T-helper 2 cell treated with Interferon-gamma antibody and Interleukin-4, amounts not matched to agents 5 μg/mL and 100 μg/mL, for 36 hours (primary cell): ENCODE measurements at places on chromosomes 4 and X.

DNA sequence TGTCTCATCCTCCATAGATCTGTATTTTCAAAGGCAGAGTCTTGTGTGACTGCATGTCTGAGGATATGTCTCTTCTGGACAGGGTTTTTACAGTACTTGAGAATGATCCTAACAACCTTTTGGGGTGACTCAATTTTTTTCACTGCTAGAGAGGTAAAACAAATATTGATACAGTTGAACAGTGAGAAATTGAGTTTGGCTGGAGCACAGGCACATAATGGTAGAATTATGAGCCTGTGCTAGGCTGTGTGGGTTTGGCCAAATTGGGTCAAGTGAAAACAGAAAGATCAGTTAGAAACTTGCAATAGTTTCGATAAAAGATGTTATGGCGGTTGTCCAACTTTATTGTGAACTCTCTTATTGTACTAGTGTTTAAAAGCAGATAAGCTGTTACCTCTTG lies 23.3 kb upstream of the EOLA2 start:
- peaks cover 14% of the 10 kb centered on the region for H3K36me3 ChIP-seq
- H3K27me3 ChIP-seq: no peaks in the 10 kb centered on the region
- H3K4me3 ChIP-seq: no peak overlapping the region
- no peak for DNase-seq
- H3K27ac ChIP-seq: no peak overlapping the region
- no peaks in the 10 kb centered on the region for H3K4me1 ChIP-seq

DNA sequence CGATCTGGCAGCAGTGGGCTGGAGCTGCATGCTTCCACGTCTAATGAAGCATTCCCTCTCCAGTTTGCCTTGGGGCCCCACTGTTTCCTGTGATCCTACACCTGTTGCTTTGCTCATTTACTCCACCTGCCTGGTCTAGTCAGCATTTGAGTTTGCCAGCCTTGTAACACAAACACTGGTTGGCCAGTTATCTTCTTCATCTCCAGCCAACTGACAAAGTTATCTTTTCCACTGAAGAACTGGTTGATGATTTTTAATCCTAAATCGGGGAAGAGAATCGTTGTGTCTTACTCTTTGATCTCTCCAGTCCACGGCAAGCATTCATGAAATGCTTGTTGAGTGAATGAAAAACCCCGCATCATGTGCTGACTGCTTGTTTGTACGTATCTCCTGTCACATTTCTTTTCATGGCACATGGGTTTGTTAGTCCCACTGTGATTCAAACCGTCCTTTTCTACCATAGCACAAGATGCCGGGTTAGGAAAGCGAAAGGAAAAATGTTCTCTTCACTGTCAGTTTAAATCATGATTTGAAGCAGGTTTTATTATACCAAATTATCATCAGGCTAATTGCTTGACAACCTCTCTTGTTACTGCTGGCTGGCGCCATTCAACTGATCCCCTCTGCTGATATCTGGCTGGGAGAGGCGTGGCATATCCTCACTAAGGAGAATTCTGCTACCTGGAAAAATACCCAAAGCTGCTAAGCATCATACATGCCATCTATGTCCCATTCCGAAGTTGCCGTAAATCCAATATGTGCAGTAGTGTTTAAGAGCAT lies 144.8 kb downstream of the SHROOM3 start:
- no peak for DNase-seq
- no peak overlapping the region for H3K4me3 ChIP-seq
- no peak overlapping the region for H3K27ac ChIP-seq
- peaks cover 25% of the 10 kb centered on the region for H3K27me3 ChIP-seq
- no peaks in the 10 kb centered on the region for H3K36me3 ChIP-seq

DNA sequence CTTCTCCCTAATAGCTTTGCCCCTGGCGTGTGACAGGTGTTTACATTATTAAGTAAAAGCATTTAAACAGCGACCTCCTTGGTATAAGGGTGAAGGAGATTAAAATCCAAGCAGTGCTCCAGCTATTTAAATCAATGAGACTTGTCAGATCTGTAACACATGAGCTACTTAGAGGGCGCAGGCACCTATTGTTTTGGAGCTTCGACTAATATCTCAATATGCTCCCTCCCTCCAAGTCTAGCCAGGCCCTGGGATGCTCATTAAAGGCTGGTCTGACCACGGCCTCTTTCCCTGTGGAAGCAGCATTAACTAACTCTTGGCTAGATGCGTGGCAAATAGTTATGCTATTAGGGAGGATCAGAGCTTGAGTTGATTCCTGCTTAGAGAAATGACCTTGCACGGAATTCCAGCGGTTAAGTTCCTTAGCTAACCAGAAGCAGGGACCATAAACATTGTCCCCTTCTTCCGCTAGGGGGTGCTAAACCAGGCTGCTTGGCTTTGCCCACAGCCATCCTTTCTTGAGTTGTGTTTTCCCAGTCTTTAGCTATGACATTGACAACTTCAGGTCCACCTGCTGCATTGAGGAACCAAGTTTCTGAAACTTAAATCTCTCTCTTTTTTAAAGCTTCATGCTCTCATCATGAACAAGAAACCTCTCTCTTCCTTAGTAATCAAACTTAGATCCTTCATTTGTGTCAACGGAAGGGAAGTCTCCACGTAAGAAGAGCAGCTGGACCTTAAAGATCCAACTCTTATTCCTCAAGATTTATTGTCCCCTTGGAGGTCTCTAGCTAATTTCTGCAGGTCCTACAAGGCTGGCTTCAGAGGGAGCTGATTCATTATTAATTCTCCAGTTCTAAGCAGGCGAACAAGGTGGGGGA lies 80.7 kb upstream of the IGFBP7 start:
- no peak for DNase-seq
- H3K27ac ChIP-seq: no peak overlapping the region
- no peak overlapping the region for H3K4me3 ChIP-seq

GRCh38 chr4:134126955-134127354 lies 74.6 kb downstream of the PABPC4L start:
- H3K4me3 ChIP-seq: no peak overlapping the region
- DNase-seq: no peak
- no peaks in the 10 kb centered on the region for H3K36me3 ChIP-seq

GRCh38 chr4:176745902-176746301 lies 46.8 kb downstream of the VEGFC start:
- no peak overlapping the region for H3K4me3 ChIP-seq
- H3K4me1 ChIP-seq: no peaks in the 10 kb centered on the region
- H3K27ac ChIP-seq: no peak overlapping the region

GRCh38 chr4:147599769-147600168 lies 17.4 kb upstream of the TMEM184C start:
- no peaks in the 10 kb centered on the region for H3K36me3 ChIP-seq
- DNase-seq: no peak
- H3K4me1 ChIP-seq: no peaks in the 10 kb centered on the region
- peaks cover 5% of the 10 kb centered on the region for H3K27me3 ChIP-seq
- no peak overlapping the region for H3K27ac ChIP-seq
- H3K4me3 ChIP-seq: no peak overlapping the region

GRCh38 chr4:158459085-158459820 lies 62.4 kb upstream of the RXFP1 start:
- no peaks in the 10 kb centered on the region for H3K36me3 ChIP-seq
- H3K27ac ChIP-seq: no peak overlapping the region
- no peaks in the 10 kb centered on the region for H3K4me1 ChIP-seq
- H3K27me3 ChIP-seq: no peaks in the 10 kb centered on the region
- H3K4me3 ChIP-seq: no peak overlapping the region

GRCh38 chr4:14241574-14241973 lies 614.0 kb upstream of the BOD1L1 start:
- DNase-seq: no peak
- no peak overlapping the region for H3K27ac ChIP-seq
- H3K4me1 ChIP-seq: no peaks in the 10 kb centered on the region

DNA sequence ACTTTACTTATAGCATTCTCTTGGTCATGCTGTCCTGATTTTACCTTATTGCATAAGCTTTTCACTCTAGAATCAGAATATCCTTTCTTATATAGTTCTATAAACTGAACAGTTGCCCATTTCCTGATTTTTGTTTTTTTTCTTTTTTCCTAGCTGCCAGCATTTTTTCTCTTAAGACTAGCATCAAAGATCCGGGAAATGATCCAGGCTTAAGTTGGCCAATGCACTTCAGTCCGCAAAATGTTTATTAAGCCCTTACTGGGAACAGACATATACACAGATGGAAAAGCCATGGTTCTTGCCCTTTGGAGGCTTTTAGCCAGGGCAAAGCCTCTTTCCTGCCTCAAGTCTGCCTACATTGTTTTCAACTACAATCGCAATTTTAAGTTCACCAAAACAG lies 10.1 kb upstream of the BMP2K start:
- H3K36me3 ChIP-seq: no peaks in the 10 kb centered on the region
- no peak overlapping the region for H3K27ac ChIP-seq
- H3K27me3 ChIP-seq: peaks cover 15% of the 10 kb centered on the region
- H3K4me3 ChIP-seq: no peak overlapping the region

DNA sequence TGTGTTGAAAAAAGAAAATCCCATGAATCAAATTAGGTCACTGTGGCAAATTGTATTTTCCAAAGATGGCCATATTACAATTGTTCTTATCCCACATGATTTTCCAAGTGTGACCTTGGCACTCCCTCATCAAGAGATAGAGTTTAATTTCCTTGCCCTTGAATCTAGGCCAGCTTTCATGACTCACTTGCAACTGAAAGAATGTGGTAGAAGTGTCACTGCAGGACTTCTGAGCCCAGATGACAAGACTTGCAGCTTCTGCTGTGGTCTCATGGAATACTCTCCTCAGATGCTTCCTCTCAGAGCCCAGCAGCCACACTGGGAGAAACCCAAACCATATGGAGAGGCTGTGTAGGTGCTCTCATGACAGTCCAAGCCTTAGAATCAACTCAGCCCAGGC lies 139.0 kb downstream of the ADAMTS3 start:
- no peak overlapping the region for H3K27ac ChIP-seq
- H3K27me3 ChIP-seq: no peaks in the 10 kb centered on the region
- no peaks in the 10 kb centered on the region for H3K4me1 ChIP-seq
- H3K4me3 ChIP-seq: no peak overlapping the region
- no peaks in the 10 kb centered on the region for H3K36me3 ChIP-seq

DNA sequence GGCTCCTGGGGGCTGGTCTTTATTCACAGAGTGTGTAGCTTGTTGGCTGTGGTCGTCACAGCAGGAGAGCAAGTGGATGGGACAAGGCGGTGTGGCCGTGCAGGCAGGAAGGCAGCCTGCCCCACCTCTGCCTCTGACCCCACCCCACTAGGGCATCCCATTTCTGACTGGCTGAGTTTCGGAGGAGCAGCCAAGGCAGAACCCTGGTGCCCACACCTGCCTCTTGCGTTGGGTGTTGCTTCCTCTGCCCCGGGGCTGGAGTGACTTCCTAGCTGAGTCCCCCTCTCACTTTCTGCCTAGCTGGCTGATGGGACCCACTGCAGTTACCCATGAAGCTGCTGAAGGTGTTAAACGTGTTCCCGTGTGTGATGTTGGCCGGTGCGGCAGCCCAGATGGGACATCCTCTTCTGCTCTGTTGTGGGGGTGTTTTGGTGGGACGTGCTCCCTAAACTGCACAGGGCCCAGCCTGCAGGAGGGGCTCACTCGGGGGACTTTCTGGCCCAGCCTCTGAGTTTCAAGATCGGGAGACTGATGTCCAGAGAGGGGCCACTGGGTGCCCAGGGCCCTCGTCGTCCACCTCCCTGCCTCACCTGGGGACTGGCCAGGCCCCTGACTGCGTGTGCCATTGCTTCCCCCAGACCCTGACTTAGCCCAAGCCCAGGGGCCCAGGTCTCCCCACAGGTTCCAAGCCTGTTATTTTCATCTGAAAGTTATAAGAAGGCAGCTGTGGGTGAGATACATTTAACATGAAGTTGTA lies 101.5 kb downstream of the PSAPL1 start:
- no peak overlapping the region for H3K4me3 ChIP-seq
- no peaks in the 10 kb centered on the region for H3K36me3 ChIP-seq
- no peak for DNase-seq
- H3K27ac ChIP-seq: no peak overlapping the region
- no peaks in the 10 kb centered on the region for H3K27me3 ChIP-seq
- no peaks in the 10 kb centered on the region for H3K4me1 ChIP-seq

GRCh38 chrX:20147561-20147960 lies 5.9 kb upstream of the EIF1AX start:
- H3K4me1 ChIP-seq: peaks cover 11% of the 10 kb centered on the region
- no peak overlapping the region for H3K27ac ChIP-seq
- DNase-seq: no peak
- no peak overlapping the region for H3K4me3 ChIP-seq
- no peaks in the 10 kb centered on the region for H3K27me3 ChIP-seq

DNA sequence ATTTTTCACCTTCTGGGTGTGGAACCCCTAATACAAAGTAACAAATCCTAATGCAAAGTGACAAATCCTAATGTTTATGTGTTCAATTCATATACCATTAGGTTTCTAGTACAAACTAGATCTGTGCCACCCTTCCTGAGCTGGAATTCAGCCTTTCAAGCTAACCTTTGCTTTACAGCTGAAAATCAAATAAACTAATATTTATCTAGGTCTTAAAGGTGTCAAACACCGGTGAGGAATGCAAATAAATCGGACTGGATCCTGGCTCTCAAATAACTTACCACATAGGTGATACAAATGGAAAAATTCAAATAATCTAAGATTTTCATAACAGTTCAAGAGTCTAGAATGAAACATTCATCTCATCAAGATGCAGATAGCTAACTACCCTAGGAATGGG lies 11.6 kb downstream of the IRF2 start:
- peaks cover 55% of the 10 kb centered on the region for H3K4me1 ChIP-seq
- DNase-seq: no peak
- peaks cover 37% of the 10 kb centered on the region for H3K36me3 ChIP-seq
- no peak overlapping the region for H3K4me3 ChIP-seq
- H3K27me3 ChIP-seq: no peaks in the 10 kb centered on the region

DNA sequence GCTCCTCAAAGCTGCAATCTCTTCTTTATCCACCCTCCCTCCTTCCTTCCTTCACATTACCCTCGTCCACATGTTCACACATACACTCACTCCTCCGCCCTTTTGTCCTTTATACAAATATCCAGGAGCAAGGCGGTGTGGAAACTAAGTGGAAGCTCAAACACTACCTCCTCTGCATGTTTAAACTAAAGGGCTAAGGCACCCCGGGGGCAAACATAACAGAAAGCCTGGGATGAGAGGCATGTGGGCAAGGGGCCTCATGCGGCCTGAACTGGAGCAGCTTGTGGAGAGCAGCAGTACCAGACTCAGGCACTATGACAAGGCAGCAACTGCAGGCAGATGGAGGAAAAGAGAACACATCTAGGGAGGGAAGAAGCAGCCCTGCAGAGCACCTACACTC lies 9.5 kb downstream of the MAB21L2 start:
- no peaks in the 10 kb centered on the region for H3K4me1 ChIP-seq
- no peaks in the 10 kb centered on the region for H3K27me3 ChIP-seq
- H3K27ac ChIP-seq: no peak overlapping the region
- H3K36me3 ChIP-seq: peaks cover 1% of the 10 kb centered on the region

DNA sequence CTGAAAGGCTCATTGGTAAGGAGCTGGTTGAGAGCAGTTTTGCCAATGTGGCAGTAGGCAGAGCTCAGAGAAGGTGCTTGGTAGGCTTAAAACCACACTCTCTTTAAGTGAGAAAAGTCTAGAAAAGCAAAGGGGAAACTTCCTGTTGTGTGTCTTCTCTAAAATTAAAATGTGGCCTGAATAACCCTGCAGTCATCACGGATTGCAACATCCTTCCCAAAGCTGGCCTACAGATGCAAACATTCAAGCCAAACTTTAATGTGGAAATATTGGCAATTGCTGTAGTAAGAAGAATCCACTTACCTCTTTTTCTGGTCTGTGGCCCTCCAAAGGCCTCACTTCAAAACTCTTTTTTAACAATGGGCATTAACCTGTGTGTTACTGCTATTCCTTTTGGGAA lies 348.5 kb downstream of the OPHN1 start:
- no peaks in the 10 kb centered on the region for H3K36me3 ChIP-seq
- H3K4me3 ChIP-seq: no peak overlapping the region
- H3K4me1 ChIP-seq: no peaks in the 10 kb centered on the region
- H3K27me3 ChIP-seq: no peaks in the 10 kb centered on the region

- no peaks in the 10 kb centered on the region for H3K36me3 ChIP-seq
- H3K27ac ChIP-seq: no peak overlapping the region
- DNase-seq: no peak
- no peaks in the 10 kb centered on the region for H3K27me3 ChIP-seq
Observed at GRCh38 chr4:84916227-84916626, 50.3 kb downstream of the WDFY3 start.
